ENCODE measurements at places on chromosomes 7 and 10. TPM values are rescaled to one million over a fixed set of nuclear protein-coding genes. Genes with fewer than 3 reads are reported as not detected.
A peak's percentile ranks its signal among the peaks of the same experiment; 100 is the strongest.

DNA sequence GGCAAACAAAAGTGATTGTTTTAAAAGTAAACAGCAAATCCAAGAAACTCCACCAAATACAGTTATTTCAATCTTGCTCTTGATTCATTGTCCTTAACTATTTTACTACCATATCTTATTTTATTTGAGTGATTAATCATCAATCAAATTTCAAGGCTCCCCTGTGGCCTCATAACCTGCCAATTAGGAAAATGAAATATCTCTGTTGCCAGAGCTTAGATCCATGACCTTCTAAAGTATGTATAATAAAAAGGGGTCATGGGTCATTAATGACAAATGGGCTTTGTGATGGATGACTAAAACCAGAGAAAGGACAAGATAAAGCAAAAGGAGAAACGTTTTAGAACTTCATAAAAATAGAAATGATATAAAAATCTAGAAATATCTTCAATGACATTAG, 28.5 kb downstream of the NRCAM start:
- no peak overlapping the region for H3K27ac ChIP-seq
- H3K4me3 ChIP-seq, result no peak overlapping the region
- H3K36me3 ChIP-seq, result no peaks in the 10 kb centered on the region

DNA sequence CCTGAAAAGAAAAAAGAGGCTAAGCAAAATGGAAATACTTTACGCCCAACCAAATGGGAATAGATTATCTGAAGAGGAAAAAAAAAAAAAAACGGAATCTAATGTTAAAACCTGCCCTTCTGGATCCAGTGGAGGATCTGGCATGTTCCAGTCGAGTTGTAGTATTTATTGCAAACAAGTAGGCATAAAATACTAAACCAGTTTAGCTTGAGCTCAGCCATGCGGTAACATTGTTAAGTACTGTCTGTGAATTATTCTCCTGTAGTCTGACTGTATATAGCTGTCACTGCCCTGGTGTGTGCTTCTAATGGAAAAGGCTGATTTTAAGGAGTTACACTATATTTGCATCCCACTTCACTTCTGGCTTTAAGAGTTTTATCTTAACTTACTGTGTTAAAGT, 40.3 kb downstream of the CELF2 start:
- H3K27ac ChIP-seq, result no peak overlapping the region
- H3K27me3 ChIP-seq, result peaks cover 27% of the 10 kb centered on the region
- no peaks in the 10 kb centered on the region for H3K36me3 ChIP-seq

- no peak overlapping the region for H3K4me3 ChIP-seq
- peaks cover 4% of the 10 kb centered on the region for H3K27me3 ChIP-seq
- no peak overlapping the region for H3K27ac ChIP-seq
- H3K4me1 ChIP-seq, result no peaks in the 10 kb centered on the region
- no peak for DNase-seq
Observed at GRCh38 chr7:90689260-90689659, 93.1 kb downstream of the CDK14 start.

- H3K27me3 ChIP-seq, result no peaks in the 10 kb centered on the region
- no peak overlapping the region for H3K4me3 ChIP-seq
- H3K4me1 ChIP-seq, result no peaks in the 10 kb centered on the region
- no peaks in the 10 kb centered on the region for H3K36me3 ChIP-seq
Observed at GRCh38 chr7:68425377-68425776, 1172.9 kb upstream of the AUTS2 start.

DNA sequence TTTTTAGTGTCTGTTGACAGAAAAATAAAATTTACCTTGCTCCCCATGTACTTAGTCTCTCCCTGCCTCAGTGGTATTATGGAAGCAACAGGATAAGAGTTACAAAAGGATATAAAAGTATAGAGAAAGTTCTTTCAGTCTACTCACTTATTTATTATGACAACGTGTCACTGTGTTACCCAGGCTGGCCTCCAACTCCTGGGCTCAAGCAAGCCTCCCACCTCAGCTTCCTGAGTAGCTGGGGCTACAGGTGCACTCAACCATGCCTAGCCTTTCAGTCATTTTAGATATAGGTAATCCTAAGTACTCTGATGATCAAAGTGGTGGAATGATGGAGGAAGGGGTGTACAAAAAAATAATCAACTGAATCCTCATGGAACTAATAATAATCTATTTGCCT, 215.2 kb upstream of the MKLN1 start:
- peaks cover under 1% of the 10 kb centered on the region for H3K36me3 ChIP-seq
- H3K4me3 ChIP-seq, result peak overlapping the region; percentile 21
- DNase-seq, result no peak
- peaks cover 10% of the 10 kb centered on the region for H3K27me3 ChIP-seq

GRCh38 chr7:141001122-141001521, 13.6 kb downstream of the MRPS33 start:
- H3K4me1 ChIP-seq, result no peaks in the 10 kb centered on the region
- DNase-seq, result no peak
- no peak overlapping the region for H3K4me3 ChIP-seq

PON3 gene
- total RNA-seq, result not detected

TMEM139 gene
- 0.73 TPM for total RNA-seq

IRF5 gene
- 21.2 TPM for total RNA-seq

SPDYE9 gene
- total RNA-seq, result not detected

HIPK2 gene
- 29.2 TPM for total RNA-seq

CABCOCO1 gene
- total RNA-seq, result not detected

OR2A1 gene
- total RNA-seq, result not detected
